Chondrocyte (in vitro differentiated cells): ENCODE measurements at places on chromosomes 12 and 14. TPM values are rescaled to one million over a fixed set of nuclear protein-coding genes. Genes with fewer than 3 reads are reported as not detected.

The GLIPR1L1 gene
- not detected in 3 replicates for total RNA-seq

The FGD6 gene
- total RNA-seq: 8.6 to 9.6 TPM (median 9.0 TPM) in 3 replicates

The OR10P1 gene
- not detected in 3 replicates for total RNA-seq

The NUP107 gene
- total RNA-seq: 21.0 to 39.8 TPM (median 23.9 TPM) in 3 replicates

The RGS6 gene
- total RNA-seq: 0.12 to 0.17 TPM in 2 of 3 replicates, not detected in the other

The NOVA1 gene
- 0.97 to 5.4 TPM (median 1.1 TPM) in 3 replicates for total RNA-seq

The ACYP1 gene
- 4.2 to 11.7 TPM (median 6.8 TPM) in 3 replicates for total RNA-seq

The FOXN4 gene
- not detected in 3 replicates for total RNA-seq

The CATSPERB gene
- total RNA-seq: 0.99 to 2.8 TPM (median 2.2 TPM) in 3 replicates

The ENDOU gene
- not detected in 3 replicates for total RNA-seq

The P3H3 gene
- 109 to 116 TPM (median 114 TPM) in 3 replicates for total RNA-seq

The IQSEC3 gene
- 0.41 TPM in 1 of 3 replicates, not detected in the others for total RNA-seq

The EMC9 gene
- total RNA-seq: 14.0 to 15.3 TPM (median 14.8 TPM) in 3 replicates

The PLA2G1B gene
- 0.42 to 1.1 TPM in 2 of 3 replicates, not detected in the other for total RNA-seq

The CFAP251 gene
- total RNA-seq: 3.5 to 6.4 TPM (median 4.5 TPM) in 3 replicates

The CACNA1C gene
- 27.0 to 48.5 TPM (median 27.0 TPM) in 3 replicates for total RNA-seq

GRCh38 chr12:2251526-2252209, 198.9 kb downstream of the CACNA1C start:
- DNase-seq: no peak

DNA sequence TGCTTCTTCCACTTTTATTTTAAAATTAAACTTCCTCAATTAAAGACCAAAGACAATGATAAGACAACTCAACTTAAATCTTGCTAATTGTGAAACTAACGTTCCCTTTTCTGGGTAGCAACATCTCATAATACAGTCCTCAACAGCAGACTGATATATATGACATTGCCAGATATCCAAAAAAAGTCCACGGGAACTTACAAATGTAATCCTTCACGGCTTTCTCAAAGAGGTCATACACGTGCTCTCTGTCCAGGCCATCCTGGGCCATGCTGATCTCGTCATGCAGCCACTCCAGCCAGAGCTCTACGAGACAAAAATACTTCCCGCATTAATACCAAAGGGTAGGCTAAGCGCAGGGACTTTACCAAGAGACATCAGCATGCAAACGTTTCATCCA, 13.3 kb downstream of the SART3 start:
- no peak for DNase-seq

DNA sequence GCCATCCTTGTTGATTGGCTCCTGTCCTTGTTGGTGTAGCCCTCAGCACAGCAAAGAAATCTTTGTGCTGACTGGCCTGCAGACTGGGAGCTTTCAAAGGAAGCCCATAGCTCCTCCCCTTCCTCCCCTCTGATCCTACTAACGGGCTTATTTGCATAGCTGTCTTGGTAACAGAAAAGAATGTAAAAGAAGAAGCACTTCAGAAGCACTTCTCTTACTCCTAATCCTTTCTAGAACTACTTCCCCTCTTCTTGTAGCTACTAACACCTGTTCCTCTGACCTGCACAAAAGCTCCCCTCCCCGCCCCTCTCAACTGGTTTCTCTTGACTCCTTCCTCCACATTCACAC, 14.3 kb upstream of the RIC8B start:
- DNase-seq: no peak

DNA sequence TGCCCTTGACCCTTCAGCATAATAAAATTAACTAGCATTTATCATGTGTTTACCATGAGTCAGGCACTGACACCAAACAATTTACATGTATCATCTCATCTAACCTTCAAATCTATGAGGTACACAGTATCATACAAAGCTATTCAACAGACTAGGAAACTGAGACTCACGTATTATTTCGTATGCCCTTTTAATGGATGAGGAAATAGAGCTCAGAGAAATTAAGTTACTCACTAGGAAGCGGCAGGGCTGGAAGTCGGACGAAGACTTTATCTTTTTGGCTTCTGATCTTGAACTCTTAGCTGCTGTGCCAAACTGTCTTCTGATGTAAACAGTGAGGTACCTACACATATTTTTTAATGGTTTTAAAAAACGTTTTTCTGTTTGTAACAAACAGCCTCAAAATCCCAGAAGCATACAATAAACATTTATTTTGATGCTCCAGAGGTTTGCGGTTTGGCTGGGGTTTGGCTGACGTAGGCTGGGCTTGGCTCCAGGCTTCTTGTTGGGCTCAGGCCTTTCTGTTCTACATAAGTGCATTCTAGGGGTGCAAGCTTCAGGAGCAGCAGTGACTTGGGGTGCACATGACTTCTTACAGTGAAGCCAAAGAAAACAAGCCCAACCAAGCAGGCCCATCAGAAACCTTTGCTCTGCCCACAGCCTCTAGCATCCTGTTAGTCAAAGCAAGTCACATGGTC, 184.7 kb downstream of the TBX5 start:
- no peak for DNase-seq

DNA sequence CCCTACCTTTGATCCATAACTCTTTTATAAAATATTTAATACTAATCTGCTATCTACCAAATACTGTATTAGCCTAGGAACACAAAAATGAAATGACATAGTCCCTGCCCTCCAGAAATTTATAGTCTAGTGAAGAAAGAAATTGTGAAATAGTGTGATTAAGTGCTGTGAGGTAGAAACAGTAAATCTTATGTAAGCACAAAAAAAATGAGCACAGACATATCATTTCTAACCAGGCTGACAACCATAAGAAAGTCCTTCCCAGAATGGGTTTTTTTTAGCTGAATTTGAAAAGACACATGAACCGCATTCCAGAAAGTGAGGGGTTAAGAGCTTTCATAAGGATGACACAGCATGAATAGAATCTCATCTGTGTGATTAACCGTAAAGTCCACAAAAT, 145.9 kb downstream of the SOX5 start:
- DNase-seq: no peak

DNA sequence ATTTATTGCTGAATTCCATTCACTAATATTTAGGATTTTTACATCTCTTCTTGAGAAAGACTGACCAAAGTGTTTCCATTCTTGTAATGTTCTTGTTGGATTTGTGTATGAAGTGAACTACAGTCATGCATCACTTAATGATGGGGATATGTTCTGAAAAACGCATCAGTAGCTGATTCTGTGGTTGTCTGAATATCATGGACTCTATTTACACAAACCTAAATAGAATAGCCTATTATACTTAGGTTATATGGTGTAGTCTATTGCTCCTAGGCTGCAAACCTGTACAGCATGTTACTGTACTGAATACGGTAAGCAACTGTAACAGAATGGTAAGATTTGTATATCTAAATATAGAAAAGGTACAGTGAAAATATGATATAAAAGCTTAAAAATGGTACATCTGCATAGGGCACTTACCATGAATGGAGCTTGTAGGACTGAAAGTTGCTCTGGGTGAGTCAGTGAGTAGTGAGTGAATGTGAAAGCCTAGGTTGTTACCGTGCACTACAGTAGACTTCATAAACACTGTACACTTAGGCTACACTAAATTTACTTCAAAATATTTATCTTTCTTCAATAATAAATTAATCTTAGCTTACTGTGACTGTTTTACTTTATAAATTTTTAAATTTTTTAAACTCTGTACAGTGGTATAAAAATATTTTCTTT, 27.6 kb upstream of the P2RX4 start:
- DNase-seq: no peak

- no peak for DNase-seq
These were observed 78.4 kb downstream of the SETD3 start for GRCh38 chr14:99402285-99402648.

DNA sequence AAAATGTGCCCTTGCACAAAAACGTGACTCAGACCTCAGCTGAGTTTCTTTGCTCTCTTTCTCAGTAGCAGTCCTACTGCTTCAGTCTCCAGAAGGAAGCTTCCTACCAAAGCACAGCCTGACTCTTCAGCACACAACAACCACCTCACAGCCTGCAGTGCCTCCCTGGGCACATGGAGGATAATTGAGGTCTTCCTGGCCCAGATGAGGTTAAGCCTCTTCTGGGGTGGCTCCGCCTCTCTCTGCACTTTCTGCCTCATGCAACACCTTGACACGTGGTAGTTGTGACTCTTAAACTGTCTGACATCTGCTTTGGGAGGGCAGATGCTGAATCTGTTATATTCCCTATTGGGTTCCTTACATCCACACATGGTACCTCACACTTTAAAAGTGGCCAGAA, 33.8 kb downstream of the GIT2 start:
- no peak for DNase-seq

DNA sequence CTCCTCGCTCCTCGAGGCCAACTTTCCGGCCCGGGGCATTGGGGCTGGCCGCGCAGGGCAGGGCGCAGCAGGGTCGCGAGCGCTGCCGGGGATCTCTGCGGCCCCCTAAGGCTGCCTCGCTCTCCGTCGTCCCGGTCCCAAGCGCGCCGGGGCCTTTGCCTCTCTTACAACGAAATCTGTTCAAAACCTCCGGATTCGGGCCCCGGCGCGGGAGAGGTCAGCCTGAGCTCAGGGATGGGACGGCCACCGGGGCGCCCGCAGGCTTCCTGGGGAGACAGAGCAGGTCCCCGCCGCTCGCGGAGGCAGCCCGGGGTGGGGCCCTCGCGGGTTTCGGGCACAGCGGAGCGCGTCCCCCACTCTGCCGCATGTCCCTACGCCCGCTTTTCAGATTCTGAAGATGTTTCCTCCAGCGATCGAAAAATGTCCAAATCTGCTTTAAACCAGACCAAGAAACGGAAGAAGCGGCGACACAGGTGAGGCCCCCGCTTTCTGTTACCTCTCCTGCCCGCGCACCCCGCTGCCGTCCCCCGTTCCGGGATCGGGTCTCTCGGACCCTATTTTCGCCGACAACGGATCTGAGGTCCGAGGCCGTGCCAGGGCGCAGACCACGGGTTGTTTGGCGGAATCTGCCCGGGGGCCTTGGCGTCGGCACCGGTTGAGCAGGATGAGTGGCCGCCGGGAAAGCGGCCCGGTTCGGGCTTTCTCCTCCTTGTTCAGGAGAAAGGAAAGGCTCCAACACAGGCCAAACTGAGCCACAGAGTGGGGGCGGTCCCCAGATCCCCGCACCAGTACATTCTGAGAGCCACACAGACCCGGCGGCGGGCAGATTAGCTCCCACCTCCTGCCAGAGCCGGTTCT, 1.8 kb downstream of the VSX2 start:
- peak; percentile 91 for DNase-seq

DNA sequence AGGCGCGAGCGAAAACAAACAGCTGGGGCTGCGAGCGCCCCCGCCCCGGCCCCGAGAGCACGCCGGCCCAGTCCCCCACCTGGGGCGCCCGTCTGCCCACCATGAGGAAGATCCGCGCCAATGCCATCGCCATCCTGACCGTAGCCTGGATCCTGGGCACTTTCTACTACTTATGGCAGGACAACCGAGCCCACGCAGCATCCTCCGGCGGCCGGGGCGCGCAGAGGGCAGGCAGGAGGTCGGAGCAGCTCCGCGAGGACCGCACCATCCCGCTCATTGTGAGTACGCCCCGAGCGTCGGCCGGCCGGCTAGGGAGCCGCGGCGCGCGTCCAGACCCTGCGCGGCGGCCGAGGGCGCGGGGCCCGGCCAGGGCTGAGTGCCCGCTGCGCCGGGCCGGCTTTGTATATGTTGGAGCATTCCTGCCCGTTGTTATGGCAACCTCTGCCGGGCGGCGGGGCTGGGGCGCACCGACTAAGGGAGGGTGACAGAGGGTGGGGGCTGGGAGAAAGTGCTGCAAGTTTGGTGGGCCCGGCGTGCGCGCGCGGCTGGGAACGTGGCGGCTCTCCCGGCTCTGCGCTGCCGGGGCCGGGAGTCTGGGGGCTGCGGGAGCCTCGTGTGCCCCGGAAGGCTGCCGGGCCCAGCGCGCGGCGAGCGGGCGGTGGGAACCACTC, 367 bp downstream of the GALNT16 start:
- DNase-seq: no peak

GRCh38 chr12:1593174-1594005, 991 bp downstream of the FBXL14 start:
- no peak for DNase-seq

- DNase-seq: no peak
These were observed 22.6 kb upstream of the LUM start for GRCh38 chr12:91133871-91134270.

DNA sequence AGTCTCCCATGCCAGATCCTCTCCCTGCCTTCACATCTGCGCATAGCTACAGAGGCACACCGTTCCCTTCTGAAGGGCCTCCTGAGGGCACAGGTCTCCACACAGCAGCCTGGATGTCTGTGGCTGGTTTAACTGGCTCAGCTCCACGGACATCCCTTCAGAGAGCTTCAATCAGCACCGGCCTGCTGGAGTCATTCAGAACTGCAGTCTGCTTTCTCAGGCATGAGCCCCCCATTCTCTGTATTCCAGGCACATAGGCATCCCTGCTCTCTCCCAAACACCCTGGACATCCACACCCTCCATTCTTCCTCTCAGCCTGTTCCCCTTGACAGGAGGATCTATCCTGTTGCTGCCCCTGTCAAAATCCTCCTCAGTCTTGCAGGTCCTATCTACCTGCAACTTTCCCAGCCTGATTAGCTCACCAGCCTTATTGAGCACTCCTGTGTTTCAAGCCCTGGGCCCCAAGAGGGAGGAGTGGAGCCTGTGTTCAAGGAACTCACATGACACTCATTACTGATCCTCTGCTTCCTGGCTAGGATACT, 2.9 kb upstream of the DHRS2 start:
- DNase-seq: no peak

- no peak for DNase-seq
These were observed 299.7 kb upstream of the FBXO33 start for GRCh38 chr14:39731912-39732311.

DNA sequence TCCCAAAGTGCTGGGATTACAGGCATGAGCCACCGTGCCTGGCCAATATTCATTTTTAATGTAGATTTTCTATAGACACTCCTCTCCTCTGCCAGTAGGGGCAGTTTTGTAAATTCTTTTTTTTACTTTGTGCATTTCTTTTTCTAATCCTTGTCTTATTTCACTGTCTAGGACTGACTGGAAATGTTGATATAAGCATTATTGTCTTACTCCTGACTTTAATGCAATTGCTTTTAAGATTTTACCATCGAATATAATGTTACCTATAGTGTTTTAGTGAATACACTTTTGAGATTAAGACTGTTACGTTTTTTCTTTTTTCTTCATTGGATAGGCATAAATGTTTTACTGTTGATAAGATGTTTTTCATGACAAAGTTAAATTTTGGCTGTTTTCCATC, 35.4 kb upstream of the EMP1 start:
- DNase-seq: no peak

GRCh38 chr12:112191201-112191600, 65.8 kb downstream of the TRAFD1 start:
- DNase-seq: no peak

GRCh38 chr14:52902971-52903619, 47.8 kb downstream of the FERMT2 start:
- DNase-seq: no peak
